Lower lobe of right lung (tissue), 2 donors: ENCODE measurements at places on chromosomes 5 and 9. TPM values are rescaled to one million over a fixed set of nuclear protein-coding genes. Genes with fewer than 3 reads are reported as not detected.

GRCh38 chr5:107456281-107456715 is 214.4 kb downstream of the EFNA5 start:
- H3K27me3 ChIP-seq, result no peaks in the 10 kb centered on the region
- DNase-seq, result no peak
- H3K4me1 ChIP-seq, result peaks cover 9% of the 10 kb centered on the region
- no peak overlapping the region for H3K4me3 ChIP-seq
- H3K36me3 ChIP-seq, result no peaks in the 10 kb centered on the region

GRCh38 chr5:142894749-142895148 is 124.6 kb downstream of the ARHGAP26 start:
- H3K4me3 ChIP-seq, result no peak overlapping the region
- H3K4me1 ChIP-seq, result no peaks in the 10 kb centered on the region
- DNase-seq, result no peak
- no peaks in the 10 kb centered on the region for H3K27me3 ChIP-seq

DNA sequence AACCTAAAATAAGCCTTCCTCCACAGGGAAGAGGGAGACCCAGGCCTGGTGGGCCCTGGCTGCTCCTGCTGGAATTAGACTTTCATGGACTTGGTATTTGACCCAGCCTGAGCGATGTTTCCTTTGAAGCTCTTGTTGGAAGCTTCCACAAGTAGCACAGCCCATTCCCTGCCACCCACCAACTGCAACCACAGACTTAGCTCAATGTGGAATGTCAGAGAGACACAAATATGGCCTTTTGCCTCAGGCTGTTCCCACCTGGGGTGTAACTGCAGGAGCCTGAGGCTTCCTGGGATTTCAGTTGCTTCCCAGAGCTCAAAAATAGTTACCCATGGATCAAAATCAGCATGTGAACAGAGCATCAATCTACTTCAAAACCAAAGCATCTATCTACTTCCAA is 70.3 kb upstream of the LHFPL2 start:
- H3K27me3 ChIP-seq, result no peaks in the 10 kb centered on the region
- H3K4me3 ChIP-seq, result no peak overlapping the region
- no peaks in the 10 kb centered on the region for H3K36me3 ChIP-seq

DNA sequence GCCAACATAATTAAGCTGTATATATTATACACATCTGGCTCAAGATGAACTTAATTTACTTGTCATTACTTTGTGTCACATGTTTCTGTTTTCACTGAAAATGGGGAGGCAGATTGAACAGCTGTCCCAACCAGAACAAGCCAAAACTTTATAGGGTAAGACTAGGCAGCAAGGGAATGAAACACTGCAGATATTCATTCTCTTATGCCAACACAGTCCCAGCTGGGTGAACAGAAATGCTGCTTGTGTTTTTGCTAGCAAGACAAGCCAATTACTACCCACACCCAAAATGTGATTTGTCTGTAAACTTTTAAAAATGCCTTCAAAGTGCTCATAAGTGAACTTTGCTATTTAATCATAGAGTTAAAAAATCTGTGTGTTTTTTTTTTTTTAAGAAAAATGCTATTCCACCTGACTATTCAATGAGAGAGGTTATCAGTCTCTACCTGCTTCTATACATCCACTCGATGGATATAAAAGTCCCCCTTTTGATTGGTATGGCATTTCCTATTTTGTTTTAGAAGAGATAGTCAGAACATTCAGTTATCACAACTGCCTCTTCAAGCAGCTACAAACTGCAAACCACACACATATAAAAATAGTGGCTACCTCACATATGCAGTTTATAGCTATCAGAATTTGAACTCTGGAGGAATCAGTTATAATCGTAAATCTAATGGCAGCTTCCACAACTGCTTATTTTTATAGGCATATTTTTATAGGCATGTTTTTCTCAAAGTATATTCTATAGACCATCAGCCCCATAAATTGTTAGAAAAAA is 91.9 kb upstream of the PPP1R2B start:
- H3K27me3 ChIP-seq, result no peaks in the 10 kb centered on the region
- H3K36me3 ChIP-seq, result no peaks in the 10 kb centered on the region
- no peaks in the 10 kb centered on the region for H3K4me1 ChIP-seq
- DNase-seq, result no peak
- no peak overlapping the region for H3K4me3 ChIP-seq

AQP3 gene
- 357 TPM for total RNA-seq

DNA sequence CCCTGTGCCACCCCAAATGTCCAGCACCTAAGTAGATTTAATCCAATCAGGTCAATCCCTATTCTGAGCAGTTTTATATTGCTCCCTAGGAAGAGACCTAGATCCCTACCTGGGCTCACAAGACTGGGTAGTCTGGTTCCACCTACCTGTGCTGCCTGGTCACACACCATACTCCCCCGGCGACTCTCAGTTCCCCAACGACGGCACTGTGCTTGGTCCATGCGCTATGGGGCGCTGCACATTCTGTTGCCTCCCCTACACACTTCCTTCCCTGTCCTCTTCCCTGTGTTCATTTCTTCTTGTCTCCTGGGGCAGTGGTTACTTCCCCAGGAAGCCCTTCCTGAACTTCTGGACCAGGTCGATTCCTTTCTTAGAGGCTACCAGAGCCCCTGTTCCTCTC is 109.9 kb upstream of the IL12B start:
- no peak for DNase-seq
- no peak overlapping the region for H3K4me3 ChIP-seq
- H3K27ac ChIP-seq, result no peak overlapping the region
- no peaks in the 10 kb centered on the region for H3K27me3 ChIP-seq
- H3K36me3 ChIP-seq, result no peaks in the 10 kb centered on the region
- H3K4me1 ChIP-seq, result no peaks in the 10 kb centered on the region

GRCh38 chr5:84287951-84288350 is 96.7 kb downstream of the EDIL3 start:
- no peaks in the 10 kb centered on the region for H3K27me3 ChIP-seq
- no peak overlapping the region for H3K27ac ChIP-seq
- no peaks in the 10 kb centered on the region for H3K36me3 ChIP-seq
- DNase-seq, result no peak
- H3K4me3 ChIP-seq, result no peak overlapping the region

GRCh38 chr5:89435347-89435746 is 552.4 kb upstream of the MEF2C start:
- DNase-seq, result no peak
- no peak overlapping the region for H3K27ac ChIP-seq
- no peaks in the 10 kb centered on the region for H3K27me3 ChIP-seq
- H3K4me3 ChIP-seq, result no peak overlapping the region
- no peaks in the 10 kb centered on the region for H3K36me3 ChIP-seq

GRCh38 chr5:146173597-146173996 is 8.9 kb downstream of the LARS1 start:
- peaks cover 76% of the 10 kb centered on the region for H3K36me3 ChIP-seq
- no peaks in the 10 kb centered on the region for H3K27me3 ChIP-seq
- H3K4me1 ChIP-seq, result no peaks in the 10 kb centered on the region
- no peak for DNase-seq
- no peak overlapping the region for H3K27ac ChIP-seq
- H3K4me3 ChIP-seq, result no peak overlapping the region

FOXD4 gene
- total RNA-seq, result 0.32 TPM

HK3 gene
- total RNA-seq, result 61.2 TPM

- no peaks in the 10 kb centered on the region for H3K27me3 ChIP-seq
- DNase-seq, result no peak
- H3K27ac ChIP-seq, result no peak overlapping the region
- no peak overlapping the region for H3K4me3 ChIP-seq
- no peaks in the 10 kb centered on the region for H3K4me1 ChIP-seq
- H3K36me3 ChIP-seq, result no peaks in the 10 kb centered on the region
These were observed 24.8 kb downstream of the PCSK1 start for GRCh38 chr5:96408210-96408777.

DNA sequence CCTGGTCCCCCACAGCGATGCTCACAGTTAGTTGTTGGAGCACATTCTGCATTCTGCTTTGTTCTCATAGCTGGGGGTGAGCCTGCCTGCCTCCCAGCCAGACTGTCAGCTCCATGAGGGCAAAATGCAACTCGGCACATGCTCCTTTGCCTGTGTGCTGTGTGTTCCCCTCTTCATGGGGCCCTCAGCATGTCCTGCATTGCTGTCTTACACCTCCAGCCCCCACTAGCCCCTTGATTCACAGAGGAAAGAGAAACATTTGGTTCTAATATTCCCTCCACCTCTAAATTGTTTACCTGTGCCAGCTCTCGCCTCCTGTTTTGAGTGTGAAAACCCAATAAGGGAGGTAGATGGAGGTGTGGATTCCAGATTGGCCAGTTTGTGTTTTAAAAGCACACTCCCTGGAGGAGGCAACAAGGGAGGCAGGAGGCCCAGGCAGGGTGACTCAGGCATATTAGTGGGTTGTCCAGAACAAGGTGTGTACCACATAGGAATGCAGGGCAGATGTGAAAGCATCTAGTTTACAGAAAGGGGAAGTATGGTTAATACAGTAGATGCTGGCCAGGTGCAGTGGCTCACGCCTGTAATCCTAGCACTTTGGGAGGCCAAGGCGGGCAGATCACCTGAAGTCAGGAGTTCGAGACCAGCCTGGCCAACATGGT is 224.6 kb downstream of the AGTPBP1 start:
- no peaks in the 10 kb centered on the region for H3K36me3 ChIP-seq
- H3K27me3 ChIP-seq, result peaks cover 4% of the 10 kb centered on the region
- H3K4me3 ChIP-seq, result no peak overlapping the region
- H3K27ac ChIP-seq, result no peak overlapping the region
- no peak for DNase-seq

GRCh38 chr9:16484744-16485143 is 385.7 kb downstream of the BNC2 start:
- no peak overlapping the region for H3K27ac ChIP-seq
- DNase-seq, result no peak
- H3K4me3 ChIP-seq, result no peak overlapping the region
- no peaks in the 10 kb centered on the region for H3K27me3 ChIP-seq

- H3K4me1 ChIP-seq, result no peaks in the 10 kb centered on the region
- no peaks in the 10 kb centered on the region for H3K27me3 ChIP-seq
- DNase-seq, result no peak
These were observed 2371.7 kb upstream of the C9orf72 start for GRCh38 chr9:29945012-29945411.

DNA sequence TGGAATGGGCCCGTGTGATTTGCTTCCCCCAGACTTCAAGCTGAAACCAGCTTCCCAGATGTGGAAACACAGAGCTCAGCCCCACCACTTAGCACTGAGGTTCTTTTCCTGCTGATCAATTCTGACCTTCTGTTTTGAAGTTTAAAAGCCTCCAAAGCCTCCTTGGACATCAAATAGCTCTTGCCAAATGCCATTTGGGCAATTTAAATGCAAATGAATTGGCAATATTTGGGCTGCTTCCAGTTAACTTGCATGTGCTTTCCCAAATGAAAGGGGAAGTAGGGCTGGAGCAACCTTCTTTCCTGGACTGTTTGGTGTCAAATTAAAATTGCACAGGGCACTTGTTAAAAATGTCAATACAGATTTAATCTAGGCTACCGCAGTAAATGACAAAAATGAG is 710.5 kb downstream of the TLR4 start:
- no peaks in the 10 kb centered on the region for H3K4me1 ChIP-seq
- no peak overlapping the region for H3K4me3 ChIP-seq
- H3K27me3 ChIP-seq, result no peaks in the 10 kb centered on the region
- no peaks in the 10 kb centered on the region for H3K36me3 ChIP-seq
- H3K27ac ChIP-seq, result no peak overlapping the region
- no peak for DNase-seq

GRCh38 chr5:127697894-127698600 is 5.1 kb upstream of the CCDC192 start:
- no peaks in the 10 kb centered on the region for H3K4me1 ChIP-seq
- DNase-seq, result no peak
- H3K4me3 ChIP-seq, result no peak overlapping the region
- no peaks in the 10 kb centered on the region for H3K36me3 ChIP-seq
- no peak overlapping the region for H3K27ac ChIP-seq

TAS2R1 gene
- total RNA-seq, result not detected

DNA sequence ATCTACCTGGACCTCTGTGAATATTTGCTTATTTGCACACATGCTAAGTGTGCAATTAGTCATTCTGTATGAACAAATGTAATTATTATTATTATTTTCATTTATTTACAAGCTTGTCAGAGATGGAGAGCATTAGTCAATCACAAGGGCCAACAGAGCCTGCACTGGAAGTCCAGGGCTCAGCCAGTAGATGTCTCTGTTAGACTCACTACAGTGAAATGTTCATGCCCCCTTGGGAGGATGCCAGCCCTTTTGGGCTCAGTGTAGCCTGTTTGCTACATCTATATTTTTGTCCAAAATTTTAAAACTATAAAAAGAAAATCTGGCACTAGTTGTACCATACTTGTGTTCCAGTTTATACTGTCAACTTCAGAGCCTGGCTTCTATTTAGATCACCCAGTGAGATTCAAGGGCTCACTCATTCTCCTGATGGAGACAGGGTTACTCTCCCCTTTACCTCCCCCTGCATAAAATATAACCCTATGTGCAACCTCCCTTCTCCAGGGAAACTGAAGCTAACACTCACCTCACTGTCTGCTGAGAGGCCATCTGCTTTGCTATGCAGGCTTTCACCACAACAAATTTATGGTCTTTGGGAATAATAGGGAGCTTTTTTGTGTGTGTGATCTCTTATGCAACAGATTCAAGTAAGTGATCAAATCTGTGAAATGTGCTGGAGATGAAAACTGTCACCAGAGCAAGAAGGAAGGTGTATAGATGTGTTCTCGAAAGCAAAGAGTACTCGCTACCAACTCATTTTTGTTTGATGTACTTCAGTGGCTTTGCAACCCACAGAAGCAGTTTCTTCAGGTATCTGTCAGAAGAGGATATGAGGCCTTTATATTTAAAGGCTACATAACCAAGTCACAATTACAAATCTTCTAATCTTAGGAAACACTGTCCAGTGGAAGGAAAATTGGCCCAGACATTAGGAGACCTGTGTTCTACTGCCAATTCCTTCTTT is 99.9 kb upstream of the TLE4 start:
- no peak overlapping the region for H3K27ac ChIP-seq
- no peaks in the 10 kb centered on the region for H3K27me3 ChIP-seq
- H3K4me3 ChIP-seq, result no peak overlapping the region
- no peaks in the 10 kb centered on the region for H3K36me3 ChIP-seq

GPX3 gene
- 855 TPM for total RNA-seq

DNA sequence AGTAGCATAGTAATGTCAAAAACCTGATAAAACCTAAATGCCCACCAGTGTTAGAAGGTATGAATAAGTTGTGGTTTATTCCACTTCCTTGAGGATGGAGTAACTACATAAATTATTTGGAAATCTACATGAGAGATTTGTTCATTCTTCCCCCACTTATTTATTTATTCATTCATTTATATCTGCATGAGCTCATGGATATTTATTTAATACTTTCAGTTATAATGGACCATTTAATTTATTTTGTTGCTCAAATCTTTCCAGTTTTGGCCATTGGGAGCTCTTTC is 223.8 kb upstream of the S1PR3 start:
- no peak for DNase-seq
- no peaks in the 10 kb centered on the region for H3K4me1 ChIP-seq
- no peak overlapping the region for H3K4me3 ChIP-seq
- no peak overlapping the region for H3K27ac ChIP-seq

HNRNPA0 gene
- total RNA-seq, result 21.7 TPM

GADD45G gene
- total RNA-seq, result 14.4 TPM

DMGDH gene
- 1.3 TPM for total RNA-seq

ENC1 gene
- 18.8 TPM for total RNA-seq

TSSK1B gene
- total RNA-seq, result not detected

GRCh38 chr9:122004589-122004988 is 88.5 kb downstream of the TTLL11 start:
- no peak overlapping the region for H3K4me3 ChIP-seq
- H3K36me3 ChIP-seq, result no peaks in the 10 kb centered on the region
- no peaks in the 10 kb centered on the region for H3K4me1 ChIP-seq
- H3K27me3 ChIP-seq, result no peaks in the 10 kb centered on the region
- H3K27ac ChIP-seq, result no peak overlapping the region

PCDHB2 gene
- 5.6 TPM for total RNA-seq

- no peaks in the 10 kb centered on the region for H3K36me3 ChIP-seq
- no peaks in the 10 kb centered on the region for H3K27me3 ChIP-seq
- no peak for DNase-seq
- no peak overlapping the region for H3K4me3 ChIP-seq
- no peak overlapping the region for H3K27ac ChIP-seq
These were observed 14.1 kb downstream of the DUSP1 start for GRCh38 chr5:172756764-172757393.

MYORG gene
- total RNA-seq, result 4.8 TPM
